ENCODE measurements at places on chromosomes 12 and 14.

DNA sequence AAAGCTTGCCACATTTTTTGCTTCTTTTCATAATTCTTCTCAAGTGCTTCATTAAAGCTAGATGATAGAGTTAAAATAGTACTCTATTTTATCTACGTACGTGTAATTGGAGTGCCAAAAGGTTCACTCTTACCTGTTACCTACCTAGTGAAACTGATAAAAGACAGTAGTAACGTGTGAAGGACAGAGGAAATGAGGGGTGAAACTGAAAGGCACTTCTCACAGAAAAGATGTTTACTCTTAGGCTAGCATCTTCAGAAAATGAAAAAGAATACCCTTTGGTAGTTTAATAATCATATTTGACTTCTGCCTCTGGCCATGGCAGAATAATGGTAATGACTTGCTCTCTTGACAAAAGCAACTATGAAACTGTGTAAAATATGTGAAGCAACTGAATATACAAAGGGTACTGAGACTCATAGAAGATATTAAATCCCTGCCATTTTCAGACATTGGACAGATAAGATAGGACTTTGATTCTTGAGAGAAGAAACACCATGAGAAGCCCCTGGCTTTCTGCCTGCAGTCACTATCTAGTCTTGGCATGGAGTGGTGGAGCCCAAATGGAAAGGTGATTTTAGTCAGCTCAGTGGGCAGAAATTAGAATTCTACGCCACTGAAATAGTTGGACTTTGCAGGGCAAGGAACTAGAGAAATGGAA lies 6.3 kb upstream of the EVL start:
- no peak for DNase-seq
- peaks cover 20% of the 10 kb centered on the region for H3K4me1 ChIP-seq
- no peaks in the 10 kb centered on the region for H3K36me3 ChIP-seq
- no peaks in the 10 kb centered on the region for H3K27me3 ChIP-seq
- no peak overlapping the region for H3K27ac ChIP-seq
- H3K4me3 ChIP-seq = no peak overlapping the region

DNA sequence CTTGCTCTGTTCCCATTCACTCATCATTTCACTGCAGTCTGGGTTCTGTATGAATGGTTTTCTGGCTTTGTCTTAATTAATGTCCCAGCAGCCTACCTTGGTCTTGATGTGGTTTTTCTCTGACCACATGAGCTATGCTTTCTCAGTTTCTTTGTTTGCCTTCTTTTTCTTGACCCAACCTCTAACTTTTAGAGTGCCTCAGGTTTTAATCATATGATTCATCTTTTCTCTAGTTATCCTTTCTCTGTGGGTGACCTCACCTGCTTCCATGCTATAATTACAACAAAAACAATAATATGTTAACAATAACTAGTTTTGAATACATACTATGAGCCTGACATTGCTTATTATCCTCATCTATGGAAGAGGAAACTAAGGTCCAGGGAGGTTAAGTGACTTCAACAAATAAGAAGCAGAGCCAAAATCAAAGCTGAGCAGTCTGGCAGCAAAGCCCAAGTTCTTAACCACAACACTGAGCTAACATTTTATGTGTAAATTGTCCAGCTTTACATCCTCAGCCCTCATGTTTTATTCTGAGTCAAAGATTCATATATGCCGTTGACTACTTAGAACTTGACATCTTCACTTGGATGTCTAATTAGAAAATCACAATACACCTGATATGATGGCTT lies 4.7 kb upstream of the EPYC start:
- H3K27me3 ChIP-seq = no peaks in the 10 kb centered on the region
- H3K4me3 ChIP-seq = no peak overlapping the region
- DNase-seq = no peak
- no peaks in the 10 kb centered on the region for H3K4me1 ChIP-seq
- no peaks in the 10 kb centered on the region for H3K36me3 ChIP-seq

DNA sequence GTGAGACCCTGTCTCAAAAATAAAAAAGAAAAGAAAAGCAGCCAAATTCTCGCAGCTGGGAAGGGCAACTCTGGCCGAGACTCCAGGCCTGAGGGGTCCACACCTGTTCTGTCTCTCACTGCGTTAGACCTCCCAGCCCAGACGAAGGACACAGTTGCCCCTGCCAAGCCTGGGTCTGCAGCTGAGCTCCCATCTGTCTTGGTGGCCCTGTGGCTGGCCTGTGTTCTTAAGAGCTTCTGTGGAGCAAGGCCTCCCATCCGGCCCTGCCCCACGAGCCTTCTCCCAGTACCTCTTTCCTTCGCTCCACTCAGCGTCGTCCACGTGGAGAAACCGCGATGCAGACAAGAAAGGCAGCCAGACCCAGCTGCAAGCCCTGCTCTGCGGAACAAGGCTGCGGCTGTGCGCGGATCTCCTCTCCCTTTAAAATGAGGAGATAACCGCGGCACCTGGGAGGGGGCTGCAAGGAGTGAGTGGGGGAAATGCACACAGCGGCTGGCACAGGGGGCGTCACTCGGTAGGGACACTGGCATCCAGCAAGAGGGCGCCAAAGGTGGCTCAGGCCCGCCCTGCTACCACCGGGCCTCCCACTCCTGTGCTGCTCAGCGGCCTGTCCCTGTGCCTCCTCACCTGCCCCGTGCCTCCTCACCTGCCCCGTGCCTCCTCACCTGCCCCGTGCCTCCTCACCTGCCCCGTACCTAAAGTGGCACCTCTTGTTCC lies 42.4 kb downstream of the LRRC74A start:
- peaks cover 10% of the 10 kb centered on the region for H3K4me1 ChIP-seq
- no peak for DNase-seq
- H3K36me3 ChIP-seq = no peaks in the 10 kb centered on the region
- no peak overlapping the region for H3K27ac ChIP-seq

GRCh38 chr14:60532442-60532841 lies 23.5 kb downstream of the SIX6 start:
- no peaks in the 10 kb centered on the region for H3K27me3 ChIP-seq
- H3K4me1 ChIP-seq = no peaks in the 10 kb centered on the region
- no peak overlapping the region for H3K4me3 ChIP-seq
- no peak overlapping the region for H3K27ac ChIP-seq
- DNase-seq = no peak
- H3K36me3 ChIP-seq = no peaks in the 10 kb centered on the region

- no peaks in the 10 kb centered on the region for H3K4me1 ChIP-seq
- DNase-seq = no peak
- no peak overlapping the region for H3K27ac ChIP-seq
- H3K4me3 ChIP-seq = no peak overlapping the region
- no peaks in the 10 kb centered on the region for H3K27me3 ChIP-seq
These were observed 7.5 kb upstream of the UBE2N start for GRCh38 chr12:93449277-93449676.

GRCh38 chr12:53728206-53728605 lies 954 bp upstream of the CALCOCO1 start:
- peak overlapping the region; percentile 72 for H3K27ac ChIP-seq
- peaks cover 27% of the 10 kb centered on the region for H3K4me1 ChIP-seq
- no peak for DNase-seq
- H3K4me3 ChIP-seq = peak overlapping the region; percentile 95
- no peaks in the 10 kb centered on the region for H3K27me3 ChIP-seq
- H3K36me3 ChIP-seq = no peaks in the 10 kb centered on the region

GRCh38 chr12:45289245-45290215 lies 73.6 kb downstream of the ANO6 start:
- DNase-seq = no peak
- H3K27me3 ChIP-seq = no peaks in the 10 kb centered on the region
- peak overlapping the region; percentile 14 for H3K27ac ChIP-seq
- H3K4me1 ChIP-seq = peaks cover 13% of the 10 kb centered on the region
- no peak overlapping the region for H3K4me3 ChIP-seq

GRCh38 chr14:47269756-47270492 lies 405.5 kb downstream of the MDGA2 start:
- no peak overlapping the region for H3K4me3 ChIP-seq
- H3K27me3 ChIP-seq = no peaks in the 10 kb centered on the region
- DNase-seq = no peak
- H3K27ac ChIP-seq = no peak overlapping the region

GRCh38 chr14:62081012-62081612 lies 318.9 kb downstream of the SNAPC1 start:
- no peak overlapping the region for H3K27ac ChIP-seq
- no peaks in the 10 kb centered on the region for H3K36me3 ChIP-seq
- no peaks in the 10 kb centered on the region for H3K4me1 ChIP-seq
- no peak overlapping the region for H3K4me3 ChIP-seq
- no peaks in the 10 kb centered on the region for H3K27me3 ChIP-seq
- DNase-seq = no peak

GRCh38 chr12:95820096-95820703 lies 29.6 kb upstream of the NTN4 start:
- no peaks in the 10 kb centered on the region for H3K4me1 ChIP-seq
- H3K27ac ChIP-seq = no peak overlapping the region
- no peaks in the 10 kb centered on the region for H3K36me3 ChIP-seq
- no peaks in the 10 kb centered on the region for H3K27me3 ChIP-seq

DNA sequence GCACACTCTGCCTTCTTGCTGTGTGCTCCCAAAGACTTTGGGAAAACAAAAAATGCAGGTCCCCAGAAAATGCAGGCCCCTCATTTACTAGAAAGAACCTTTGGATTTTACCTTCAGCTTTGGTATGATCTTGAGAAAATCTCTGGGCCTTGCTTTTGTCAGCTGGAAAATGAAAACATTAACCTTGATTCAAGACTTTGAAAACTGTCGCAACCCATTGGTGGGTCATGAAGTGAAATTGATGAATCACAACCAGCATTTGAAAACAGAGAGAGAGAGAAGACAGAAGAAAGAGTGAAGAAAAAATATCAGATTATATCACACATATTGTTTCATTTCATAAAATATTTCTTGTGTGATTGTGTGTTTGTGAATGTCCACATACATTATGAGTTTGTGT lies 322.5 kb downstream of the ZFP36L1 start:
- H3K27me3 ChIP-seq = no peaks in the 10 kb centered on the region
- H3K27ac ChIP-seq = no peak overlapping the region
- no peak overlapping the region for H3K4me3 ChIP-seq
- DNase-seq = no peak
- peaks cover 13% of the 10 kb centered on the region for H3K4me1 ChIP-seq
- H3K36me3 ChIP-seq = no peaks in the 10 kb centered on the region

GRCh38 chr12:2644683-2645405 lies 149.9 kb upstream of the FKBP4 start:
- no peaks in the 10 kb centered on the region for H3K27me3 ChIP-seq
- H3K36me3 ChIP-seq = no peaks in the 10 kb centered on the region
- no peak overlapping the region for H3K27ac ChIP-seq
- peaks cover 20% of the 10 kb centered on the region for H3K4me1 ChIP-seq

- H3K4me1 ChIP-seq = no peaks in the 10 kb centered on the region
- H3K36me3 ChIP-seq = no peaks in the 10 kb centered on the region
- H3K27ac ChIP-seq = no peak overlapping the region
- H3K4me3 ChIP-seq = no peak overlapping the region
- DNase-seq = no peak
These were observed 45.6 kb upstream of the MIS18BP1 start for GRCh38 chr14:45298423-45299117.

DNA sequence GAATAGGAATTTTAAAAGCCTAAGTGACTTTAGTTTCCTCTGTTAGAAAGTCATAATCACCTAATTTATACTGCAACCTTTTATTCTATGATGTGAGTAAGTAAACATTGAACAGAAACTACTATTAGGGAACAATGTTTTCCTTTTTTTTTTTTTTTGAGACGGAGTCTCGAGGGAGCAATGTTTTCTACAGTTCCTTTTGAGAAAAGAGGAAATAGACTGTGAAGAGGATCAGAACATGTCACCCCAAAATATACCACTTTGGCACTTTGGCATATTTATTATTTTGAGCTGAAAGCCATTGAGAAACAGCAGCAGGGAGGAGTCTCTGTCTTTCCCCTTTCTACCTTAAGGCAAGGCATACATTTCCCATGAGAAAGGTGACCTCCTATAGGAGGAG lies 162.7 kb upstream of the CNOT2 start:
- no peak for DNase-seq
- no peak overlapping the region for H3K4me3 ChIP-seq
- H3K27me3 ChIP-seq = no peaks in the 10 kb centered on the region

- H3K36me3 ChIP-seq = no peaks in the 10 kb centered on the region
- H3K27ac ChIP-seq = no peak overlapping the region
- no peak for DNase-seq
- H3K4me3 ChIP-seq = no peak overlapping the region
These were observed 96.1 kb downstream of the PLXNC1 start for GRCh38 chr12:94244165-94245133.

GRCh38 chr14:91872011-91872501 lies 4.7 kb upstream of the TC2N start:
- H3K4me3 ChIP-seq = no peak overlapping the region
- H3K36me3 ChIP-seq = no peaks in the 10 kb centered on the region
- H3K27ac ChIP-seq = no peak overlapping the region
- peaks cover 15% of the 10 kb centered on the region for H3K4me1 ChIP-seq

GRCh38 chr12:52850681-52851080 lies 1.9 kb upstream of the KRT78 start:
- H3K4me3 ChIP-seq = no peak overlapping the region
- H3K36me3 ChIP-seq = no peaks in the 10 kb centered on the region
- H3K27me3 ChIP-seq = no peaks in the 10 kb centered on the region
- DNase-seq = no peak
- no peaks in the 10 kb centered on the region for H3K4me1 ChIP-seq

DNA sequence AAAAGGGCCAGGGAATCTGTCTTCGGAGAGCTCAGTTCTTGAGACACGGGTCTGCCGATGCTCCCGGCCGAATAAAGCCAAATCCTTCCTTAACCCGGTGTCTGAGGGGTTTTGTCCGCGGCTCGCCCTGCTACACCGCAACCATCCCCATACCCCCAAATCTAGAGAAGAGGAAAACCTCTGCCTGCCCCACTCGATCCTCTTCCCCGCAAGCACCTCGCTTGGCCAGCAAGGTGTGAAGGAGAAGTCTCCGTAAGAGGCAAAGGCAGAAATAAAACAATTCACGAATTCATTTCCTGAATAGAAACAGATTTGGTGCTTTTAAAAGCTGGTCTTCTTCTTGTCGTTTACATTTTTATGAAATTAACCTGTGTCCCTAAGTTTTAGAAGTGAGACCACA lies 67.3 kb upstream of the GALNT9 start:
- H3K27me3 ChIP-seq = peaks cover 5% of the 10 kb centered on the region
- no peak overlapping the region for H3K4me3 ChIP-seq
- H3K4me1 ChIP-seq = no peaks in the 10 kb centered on the region
- no peak for DNase-seq
- no peaks in the 10 kb centered on the region for H3K36me3 ChIP-seq

- H3K4me3 ChIP-seq = no peak overlapping the region
- no peak overlapping the region for H3K27ac ChIP-seq
- H3K27me3 ChIP-seq = no peaks in the 10 kb centered on the region
- no peaks in the 10 kb centered on the region for H3K36me3 ChIP-seq
- H3K4me1 ChIP-seq = no peaks in the 10 kb centered on the region
These were observed 20.6 kb downstream of the ARMH4 start for GRCh38 chr14:58131386-58131785.

DNA sequence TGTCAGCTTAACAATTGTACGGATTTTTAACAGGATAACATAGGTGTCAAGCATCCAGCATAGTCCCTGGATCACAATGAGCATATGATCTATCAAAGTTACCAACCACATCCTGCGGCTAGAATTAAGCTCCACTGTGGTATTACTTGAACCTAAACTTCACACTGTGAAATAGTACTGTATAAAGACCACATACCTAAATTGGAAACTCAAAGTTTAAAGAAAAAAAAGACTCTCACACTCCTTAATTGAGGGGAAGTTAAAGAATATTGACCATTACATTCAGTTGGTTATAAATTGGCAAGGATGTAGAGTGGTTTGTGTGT lies 133.0 kb upstream of the PZP start:
- DNase-seq = no peak
- no peaks in the 10 kb centered on the region for H3K36me3 ChIP-seq
- H3K27me3 ChIP-seq = no peaks in the 10 kb centered on the region
- H3K27ac ChIP-seq = no peak overlapping the region
- no peaks in the 10 kb centered on the region for H3K4me1 ChIP-seq
- H3K4me3 ChIP-seq = no peak overlapping the region

GRCh38 chr14:99598774-99599173 lies 5.2 kb downstream of the CCDC85C start:
- DNase-seq = no peak

GRCh38 chr14:100405760-100406455 lies 82.8 kb downstream of the SLC25A47 start:
- H3K27me3 ChIP-seq = no peaks in the 10 kb centered on the region
- no peaks in the 10 kb centered on the region for H3K36me3 ChIP-seq
- no peak overlapping the region for H3K27ac ChIP-seq
